Left renal pelvis (tissue), 4 donors: ENCODE measurements at places on chromosomes 11 and 22.

DNA sequence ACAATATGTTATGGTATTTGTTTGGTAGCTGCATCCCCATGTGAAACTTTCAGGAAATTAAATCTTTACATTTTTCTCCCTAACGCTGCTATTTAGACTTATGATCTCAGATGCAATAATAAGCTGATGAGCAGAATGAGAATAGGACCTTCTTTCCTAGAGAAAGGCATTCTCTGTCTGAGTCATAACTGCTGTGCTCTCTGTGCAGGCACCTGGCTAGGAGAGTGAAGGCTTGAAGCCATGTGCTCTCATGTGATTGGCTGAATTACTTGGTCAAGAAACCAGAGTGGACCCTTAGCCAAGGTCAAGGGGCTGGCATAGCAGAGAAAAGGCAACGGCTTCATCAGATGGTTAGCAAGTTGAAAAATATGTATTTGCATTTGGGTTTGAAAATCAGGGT lies 185.0 kb downstream of the ADAMTS15 start:
- no peak for DNase-seq

DNA sequence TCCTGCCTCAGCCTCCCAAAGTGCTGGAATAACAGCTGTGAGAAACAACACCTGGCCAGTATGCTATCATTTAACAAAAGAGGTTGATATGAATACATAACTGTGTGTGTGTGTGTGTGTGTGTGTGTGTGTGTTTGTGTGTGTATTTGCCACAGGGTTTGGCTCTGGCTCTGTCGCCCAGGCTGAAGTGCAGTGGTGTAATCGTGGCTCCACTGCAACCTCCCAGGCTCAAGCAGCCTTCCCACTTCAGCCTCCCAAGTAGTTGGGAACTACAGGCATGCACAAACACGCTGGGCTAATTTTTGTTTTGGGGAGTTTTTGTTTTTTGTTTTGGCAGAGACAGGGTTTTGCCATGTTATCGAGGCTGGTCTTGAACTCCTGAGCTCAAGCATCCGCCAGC lies 4.7 kb downstream of the SPA17 start:
- DNase-seq = no peak

DNA sequence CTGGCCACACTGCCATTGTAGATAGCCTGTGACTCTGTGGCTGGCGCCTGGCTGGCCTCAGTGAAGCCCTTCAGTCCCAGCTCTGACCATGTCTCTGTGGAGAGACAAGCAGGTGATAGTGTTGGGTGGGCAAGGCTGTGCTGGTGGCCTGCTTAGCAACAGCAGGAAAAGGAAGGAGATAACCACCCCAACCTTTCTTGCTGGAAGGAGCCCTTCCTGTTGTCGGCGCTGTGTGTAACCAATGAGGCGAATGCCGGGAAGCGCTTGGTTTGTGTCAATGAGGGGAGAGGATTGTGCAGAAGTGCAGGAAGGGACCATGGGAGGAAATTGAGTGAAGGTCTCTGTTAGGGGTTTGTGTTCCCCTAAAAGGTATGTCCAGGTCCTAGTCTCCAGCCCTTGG lies 27.3 kb downstream of the PARVB start:
- no peak for DNase-seq

GRCh38 chr11:16607675-16608644 lies 130.5 kb upstream of the C11orf58 start:
- DNase-seq = peak; percentile 38

- DNase-seq = no peak
Measured at GRCh38 chr11:1130276-1131032, 27.3 kb upstream of the MUC5AC start.

- no peak for DNase-seq
Measured at GRCh38 chr11:12435264-12435663, 57.9 kb downstream of the PARVA start.

GRCh38 chr11:117572129-117572528 lies 224.9 kb downstream of the DSCAML1 start:
- DNase-seq = no peak

DNA sequence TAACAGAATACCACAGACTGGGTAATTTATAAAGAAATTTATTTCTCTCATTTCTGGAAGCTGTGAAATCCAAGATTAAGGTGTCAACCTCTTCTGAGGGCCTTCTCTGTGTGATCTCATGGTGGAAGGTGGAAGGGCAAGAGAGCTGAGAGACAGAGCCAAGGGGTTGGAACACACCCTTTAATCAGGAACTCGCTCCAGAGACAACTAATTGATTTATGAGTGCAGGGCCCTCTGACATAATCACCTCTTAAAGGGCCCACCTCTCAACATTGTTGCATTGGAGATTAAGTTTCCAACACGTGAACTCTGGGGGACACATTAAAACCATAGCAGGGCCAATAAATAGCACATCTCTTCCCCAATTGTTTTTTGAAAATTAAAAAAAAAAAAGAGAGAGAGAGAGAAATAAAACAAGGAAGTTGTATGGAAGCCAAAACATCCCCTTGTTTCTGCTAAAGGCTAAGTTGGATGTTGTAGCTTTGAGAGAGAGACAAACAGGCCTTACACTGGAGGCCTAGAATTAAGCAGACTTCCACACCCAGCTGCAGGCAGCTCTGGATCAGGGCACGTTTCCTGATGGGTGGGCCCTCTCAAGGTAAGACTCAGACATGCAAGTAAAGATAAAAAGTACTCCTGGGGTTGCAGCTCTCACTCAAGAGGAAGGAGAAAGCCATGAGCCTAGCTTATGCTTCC lies 64.1 kb upstream of the BIRC3 start:
- DNase-seq = no peak

DNA sequence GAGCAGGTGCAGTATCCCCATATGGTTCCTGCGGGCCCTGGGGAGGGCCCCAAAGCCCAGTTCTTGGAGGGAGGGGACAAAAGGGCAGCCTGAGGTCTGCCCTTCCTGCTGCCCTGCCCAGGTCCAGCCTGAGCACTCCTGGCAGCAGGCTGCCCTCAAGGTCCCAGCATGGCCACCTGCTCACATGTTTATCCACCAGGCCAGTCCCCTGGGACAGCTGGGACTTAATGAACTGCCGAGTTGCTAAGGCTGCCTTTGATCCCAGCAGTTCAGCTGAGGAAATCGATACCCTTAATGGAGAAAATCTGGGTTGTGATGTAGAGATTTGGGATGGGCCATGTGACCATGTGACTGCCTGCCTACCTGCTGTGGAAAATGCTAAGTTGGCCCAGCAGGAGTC lies 146.2 kb downstream of the TRIM29 start:
- no peak for DNase-seq

- no peak for DNase-seq
Measured at GRCh38 chr11:67371911-67372320, 1.5 kb downstream of the CLCF1 start.

DNA sequence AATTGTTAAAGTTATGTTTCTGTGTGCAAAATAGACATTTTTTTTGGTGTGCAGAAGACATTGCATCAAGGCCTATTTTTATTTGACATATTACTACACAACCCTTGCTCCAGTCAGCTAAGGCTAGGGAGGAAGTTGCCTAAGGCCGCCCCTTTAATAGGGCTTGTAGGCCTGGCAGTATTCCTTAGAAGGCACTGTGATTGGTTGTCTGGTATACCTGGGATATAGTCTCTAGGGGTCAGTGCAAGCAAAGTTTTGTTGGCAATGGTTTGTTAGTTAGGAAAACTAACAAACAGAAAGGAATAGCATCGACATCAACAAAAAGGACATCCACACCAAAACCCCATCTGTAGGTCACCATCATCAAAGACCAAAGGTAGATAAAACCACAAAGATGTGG lies 16.9 kb downstream of the CCDC15 start:
- DNase-seq = no peak

GRCh38 chr11:32267679-32268187 lies 167.6 kb downstream of the WT1 start:
- DNase-seq = no peak

GRCh38 chr11:45073685-45074141 lies 72.7 kb upstream of the PRDM11 start:
- no peak for DNase-seq

GRCh38 chr22:44199164-44199563 lies 18.4 kb downstream of the PARVG start:
- no peak for DNase-seq
